ENCODE measurements at places on chromosomes 1 and 21.

GRCh38 chr1:187517546-187517945 is 688.8 kb downstream of the PLA2G4A start:
- DNase-seq: no peak

- DNase-seq: no peak
These were observed 8.8 kb downstream of the DDR2 start for GRCh38 chr1:162641114-162641513.

DNA sequence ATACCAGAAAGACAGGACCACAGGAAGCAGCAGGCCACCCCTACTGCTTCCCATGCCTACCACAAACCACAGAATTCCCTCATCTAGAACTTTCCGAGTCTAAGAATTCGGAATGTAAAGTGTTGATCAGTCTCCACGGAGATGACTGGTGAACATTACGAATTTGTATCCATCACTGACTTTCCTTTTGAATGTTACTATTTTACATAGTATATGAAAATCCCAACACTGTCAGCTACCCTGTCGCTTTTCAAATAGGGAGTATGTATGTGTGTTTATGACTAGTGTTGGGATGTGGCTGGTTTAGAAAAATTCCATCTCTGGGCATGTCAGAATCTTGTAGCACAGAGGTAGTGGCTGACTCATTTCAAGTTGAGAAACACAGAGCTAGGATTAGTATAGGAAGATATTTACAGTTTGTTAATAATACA is 118.2 kb downstream of the COQ8A start:
- no peak for DNase-seq

GRCh38 chr1:23184212-23184934 is 15.7 kb upstream of the LUZP1 start:
- peak; percentile 65 for DNase-seq

DNA sequence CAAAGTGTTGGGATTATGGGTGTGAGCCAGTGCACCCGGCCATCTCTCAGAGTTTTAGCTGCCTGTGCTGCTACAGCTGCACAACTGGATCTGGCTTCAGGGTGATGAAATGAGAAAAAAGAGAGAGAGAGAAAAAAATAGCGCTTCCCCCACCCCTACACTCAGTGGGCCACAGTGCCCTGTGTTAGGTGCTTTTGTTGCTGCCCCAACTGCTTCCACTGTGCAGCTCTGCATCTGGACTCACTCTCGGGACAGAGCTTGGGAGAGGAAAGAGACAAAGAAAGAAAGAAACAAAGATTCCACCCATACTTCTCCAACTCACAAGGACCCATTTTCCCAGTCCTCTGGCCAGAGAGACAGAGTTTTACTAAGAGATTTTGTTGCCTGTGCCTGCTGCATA is 50.4 kb downstream of the INAVA start:
- DNase-seq: no peak

- no peak for DNase-seq
These were observed 19.5 kb downstream of the ERG start for GRCh38 chr21:38478782-38479181.

DNA sequence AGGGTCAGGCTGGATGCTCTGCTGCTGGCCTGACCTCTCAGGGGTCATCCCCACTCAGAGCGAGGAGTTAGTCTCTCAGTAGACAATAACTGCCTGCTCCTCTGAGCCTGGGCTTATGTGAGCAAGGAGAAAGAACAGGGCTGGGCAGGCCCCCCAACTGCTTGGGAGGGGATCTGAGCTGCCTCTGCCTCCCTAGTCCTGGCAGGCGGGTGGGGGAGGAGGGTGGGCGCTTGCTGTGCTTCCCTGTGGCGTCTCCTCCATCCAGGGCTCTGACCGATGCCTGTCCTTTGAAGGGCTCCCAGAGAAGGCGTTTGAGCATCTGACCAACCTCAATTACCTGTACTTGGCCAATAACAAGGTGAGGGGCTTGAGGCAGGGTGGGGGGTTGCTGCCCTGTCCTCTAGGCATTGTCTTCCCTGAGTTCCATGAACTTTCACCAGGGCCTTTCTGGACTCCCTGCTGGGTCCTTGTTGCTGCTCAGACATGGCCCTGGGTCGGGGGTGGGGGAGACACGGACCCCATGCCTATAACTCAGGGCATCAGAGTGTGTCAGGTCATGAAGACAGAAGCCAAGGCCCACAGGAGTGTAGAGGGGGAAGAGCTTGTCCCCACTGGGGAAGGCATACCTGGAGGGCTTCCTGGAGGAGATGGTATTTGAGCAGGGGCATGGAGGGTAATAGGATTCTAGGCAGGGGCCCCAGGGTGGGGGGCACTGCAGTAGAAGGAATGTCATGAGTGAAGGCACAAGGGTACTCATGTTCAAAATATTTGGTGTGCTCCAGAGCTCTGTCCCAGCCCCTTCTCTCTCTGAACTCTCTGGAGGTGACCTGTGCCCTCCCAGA is 12.5 kb downstream of the PODN start:
- peak; percentile 5 for DNase-seq

- no peak for DNase-seq
These were observed 8.3 kb upstream of the RNF19B start for GRCh38 chr1:32972814-32973428.

- DNase-seq: no peak
These were observed 28.2 kb downstream of the PTGER3 start for GRCh38 chr1:71019233-71019969.

DNA sequence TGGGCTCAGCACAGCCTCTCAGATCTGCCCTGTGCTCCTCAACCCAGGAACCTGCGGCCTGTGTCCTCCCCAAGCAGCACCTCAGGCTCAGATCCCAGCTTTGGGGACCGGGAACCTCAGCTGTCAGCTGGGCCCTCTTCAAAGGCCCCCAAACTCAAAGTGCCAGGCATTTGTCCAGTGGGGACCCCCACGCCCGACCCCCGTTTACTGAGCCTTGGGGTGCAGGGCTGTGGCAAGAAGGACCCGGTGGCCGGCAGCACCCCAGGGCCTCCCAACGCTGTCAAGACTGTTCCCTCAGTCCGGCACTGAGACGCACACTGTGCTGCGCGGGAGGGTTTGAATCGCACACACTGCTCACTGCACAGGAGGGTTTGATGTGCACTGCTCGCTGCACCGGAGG is 35.0 kb downstream of the MORN1 start:
- no peak for DNase-seq

DNA sequence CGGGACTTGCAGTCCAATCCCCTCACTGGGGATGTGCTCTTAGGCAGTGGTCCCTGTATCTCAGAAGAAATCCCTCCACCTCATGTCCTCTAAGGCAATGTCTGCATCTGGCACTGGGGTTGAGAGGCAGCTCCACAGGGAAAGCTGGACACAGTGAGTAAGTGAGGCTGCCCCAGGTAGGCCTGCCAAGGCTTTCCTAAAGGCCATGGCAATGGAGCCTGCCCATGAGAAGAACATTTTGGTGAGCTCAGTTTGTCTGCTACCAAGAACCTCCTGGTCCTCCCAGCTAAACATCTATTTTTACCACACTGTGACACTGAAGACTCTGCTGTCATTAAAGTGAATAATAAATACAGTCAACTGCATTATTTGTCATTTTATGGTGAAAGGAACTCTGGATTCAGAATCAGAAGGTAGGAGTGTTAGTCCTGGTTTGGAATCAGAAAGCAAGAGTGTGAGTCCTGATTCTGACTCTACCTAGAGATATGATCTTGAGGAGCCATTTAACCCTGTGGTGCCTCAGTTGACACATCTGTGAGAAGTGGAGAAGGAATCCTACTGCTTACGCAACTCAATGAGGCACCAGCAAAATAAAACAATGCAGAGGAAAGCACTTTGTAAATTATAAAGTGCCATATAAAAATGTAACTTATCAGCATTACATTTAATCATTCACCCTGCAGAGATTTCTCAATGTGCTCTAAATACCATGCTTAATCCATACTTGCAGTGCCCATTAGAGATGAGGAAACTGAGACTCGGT is 41.0 kb downstream of the TBX15 start:
- no peak for DNase-seq

DNA sequence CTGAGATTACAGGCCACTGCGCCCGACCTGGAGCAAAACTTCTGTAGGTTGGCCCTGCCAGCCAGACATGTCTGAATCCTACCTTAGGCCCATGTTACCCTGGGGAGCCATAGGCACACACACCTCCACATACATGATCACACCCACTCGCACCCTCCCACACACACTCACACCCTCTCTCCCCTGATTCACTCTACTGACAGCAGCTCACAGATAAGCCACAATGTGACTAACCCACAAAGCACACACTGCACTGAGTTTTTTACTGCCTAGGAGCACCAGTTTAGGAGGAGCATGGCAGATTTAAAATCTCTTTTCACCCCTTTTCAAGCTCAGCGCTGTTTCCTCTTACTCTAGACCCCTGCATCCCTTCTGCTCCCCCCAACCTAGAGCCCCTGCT is 41.7 kb downstream of the SLC30A1 start:
- no peak for DNase-seq

GRCh38 chr1:108962681-108963051 is 618 bp downstream of the CLCC1 start:
- DNase-seq: peak; percentile 22

- no peak for DNase-seq
These were observed 17.3 kb downstream of the PHGDH start for GRCh38 chr1:119729044-119729443.

- DNase-seq: no peak
These were observed 312.4 kb downstream of the PAPPA2 start for GRCh38 chr1:176775378-176775777.

- DNase-seq: no peak
These were observed 41.3 kb downstream of the TBX19 start for GRCh38 chr1:168321945-168322344.

DNA sequence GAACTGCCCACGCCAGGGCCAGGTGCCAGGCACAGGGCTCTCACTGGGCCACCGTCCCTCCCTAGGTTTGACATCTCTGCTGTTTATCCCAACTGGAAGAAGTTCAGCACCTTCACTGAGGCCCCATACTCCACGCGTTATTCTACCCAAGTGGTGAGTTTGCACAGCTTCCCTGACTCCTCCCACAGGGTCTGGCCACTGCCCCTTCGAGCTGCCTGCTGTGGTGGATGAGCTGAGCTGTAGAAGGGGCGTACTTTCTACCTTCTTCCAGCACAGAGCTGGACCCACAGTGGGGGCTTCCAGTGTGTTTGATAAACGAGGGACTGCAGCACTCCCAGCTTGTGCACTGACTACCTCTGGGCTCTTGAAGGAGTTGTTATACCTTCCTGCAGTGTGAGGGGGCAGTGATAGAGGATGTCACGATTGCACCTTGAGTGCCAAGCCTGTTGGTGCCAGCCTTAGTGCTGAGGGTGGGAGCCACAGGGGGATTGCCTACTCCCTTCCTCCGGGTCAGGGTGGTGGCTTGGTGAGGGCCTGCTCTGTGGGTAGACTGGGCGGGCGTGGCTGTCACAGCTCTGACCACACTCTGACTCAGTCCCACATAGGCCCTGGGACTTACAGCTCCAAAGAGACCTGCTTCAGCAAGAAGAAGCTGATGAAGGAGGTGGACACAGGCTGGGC is 5.9 kb upstream of the TTC22 start:
- peak; percentile 57 for DNase-seq

GRCh38 chr1:229585338-229585737 is 26.8 kb upstream of the ABCB10 start:
- no peak for DNase-seq

DNA sequence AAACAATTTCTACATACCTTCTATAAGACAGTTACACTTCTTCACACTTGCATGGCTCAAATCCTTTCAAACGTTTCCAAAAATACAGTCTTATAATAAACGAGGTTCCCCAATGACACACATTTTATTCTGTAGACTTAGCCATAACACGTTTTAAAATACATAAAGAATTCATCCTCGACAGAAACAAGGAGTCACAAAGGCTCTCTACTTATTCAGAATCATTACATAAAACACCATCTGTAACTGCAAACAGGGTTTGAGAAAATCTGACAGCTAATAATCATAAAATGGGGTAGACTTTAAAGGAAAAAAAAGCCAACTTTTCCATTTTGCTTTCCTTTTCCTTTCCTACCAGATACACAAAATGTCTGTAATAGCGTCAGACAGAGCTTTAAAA is 1.8 kb downstream of the PIK3R3 start:
- no peak for DNase-seq

GRCh38 chr1:56644064-56644918 is 823 bp upstream of the PRKAA2 start:
- no peak for DNase-seq
